Chondrocyte (in vitro differentiated cells): ENCODE measurements at places on chromosomes 1 and 21. TPM values are rescaled to one million over a fixed set of nuclear protein-coding genes. Genes with fewer than 3 reads are reported as not detected.
A peak's percentile ranks its signal among the peaks of the same experiment; 100 is the strongest.

GRCh38 chr1:13760340-13760739, 60.4 kb downstream of the PRDM2 start:
- DNase-seq = no peak

DNA sequence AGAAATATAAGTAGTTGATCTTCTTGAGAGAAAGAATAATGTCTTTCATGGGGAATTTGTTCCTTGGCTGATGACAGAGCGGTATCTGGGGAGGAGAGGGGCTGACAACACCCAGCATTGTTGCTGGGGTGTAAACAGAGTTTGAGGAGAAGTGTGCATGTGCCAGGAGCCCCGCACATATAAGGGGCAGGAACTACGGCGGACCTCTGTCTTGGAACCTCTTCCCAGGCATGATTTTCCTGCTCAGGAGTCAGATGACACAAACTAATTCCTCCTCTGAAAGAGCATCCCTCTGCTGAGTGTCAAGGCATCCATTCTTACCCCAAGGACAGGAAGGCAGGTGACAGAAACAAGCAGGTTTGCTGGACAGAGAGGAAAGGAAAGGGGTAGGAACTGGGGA, 119.1 kb downstream of the TPTE start:
- DNase-seq = peak; percentile 81

DNA sequence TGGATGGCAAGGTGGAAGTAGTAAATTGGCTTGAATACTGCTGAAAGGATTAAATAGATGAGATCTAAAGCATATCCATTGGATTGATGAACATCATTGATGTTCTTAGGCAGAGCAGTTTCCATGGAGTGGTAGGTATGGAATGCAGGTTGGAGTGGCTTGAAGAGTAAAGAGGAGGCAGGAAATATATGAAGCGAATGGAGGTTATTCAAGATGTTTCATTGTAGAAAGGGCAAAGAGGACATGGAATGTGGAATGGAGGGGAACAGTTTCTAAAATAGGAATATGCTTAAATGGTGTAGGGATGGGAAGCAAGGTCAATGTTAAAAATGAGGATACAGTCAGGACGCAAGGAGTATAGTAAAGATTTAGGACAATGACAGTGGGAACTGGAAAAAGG, 6.1 kb downstream of the OSBPL9 start:
- DNase-seq = no peak

GRCh38 chr1:17611991-17612390, 72.5 kb downstream of the ARHGEF10L start:
- DNase-seq = no peak

- no peak for DNase-seq
These were observed 23.2 kb downstream of the AVPR1B start for GRCh38 chr1:206094024-206094423.

DNA sequence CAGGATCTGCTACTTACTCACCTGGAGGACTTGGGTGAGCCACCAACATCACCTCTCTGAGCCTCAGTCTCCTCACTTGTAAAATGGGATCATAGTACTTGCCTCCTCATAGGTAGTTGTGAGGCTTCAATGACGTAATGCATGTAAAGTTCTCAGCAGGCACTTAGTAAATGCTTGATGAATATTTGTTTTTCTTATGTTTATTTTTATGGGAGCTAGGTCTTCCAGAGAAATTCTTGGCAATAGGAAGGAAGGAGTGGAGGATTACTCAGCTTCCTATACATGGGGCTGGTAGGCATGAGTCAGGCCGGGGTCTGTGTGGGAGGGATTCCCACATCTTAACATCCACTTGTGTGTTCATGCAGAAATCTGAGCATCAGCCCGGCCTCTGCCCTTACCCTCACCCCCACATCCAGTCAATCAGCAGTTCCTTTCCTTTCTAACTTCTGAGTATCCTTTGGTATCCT, 95.4 kb upstream of the USP24 start:
- DNase-seq = no peak

DNA sequence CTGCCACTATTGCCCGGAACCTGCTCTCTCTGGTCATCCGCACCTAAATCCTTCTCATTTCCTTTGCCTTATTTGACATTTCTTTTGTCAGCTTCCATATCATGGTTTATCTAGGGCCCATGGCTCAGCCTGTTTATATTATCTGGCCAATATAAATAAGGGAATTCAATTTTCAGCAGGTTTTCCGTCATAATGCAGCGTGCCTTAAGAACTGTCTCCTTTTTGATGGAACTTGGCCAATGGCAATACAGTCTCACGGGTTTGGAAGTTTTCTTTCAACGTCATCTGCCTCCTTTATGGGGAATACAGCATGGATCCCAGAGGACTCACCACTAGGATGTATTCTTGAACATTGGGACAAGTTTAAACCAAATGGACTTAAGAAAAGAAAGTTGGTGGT, 77.8 kb upstream of the KIAA0040 start:
- no peak for DNase-seq

DNA sequence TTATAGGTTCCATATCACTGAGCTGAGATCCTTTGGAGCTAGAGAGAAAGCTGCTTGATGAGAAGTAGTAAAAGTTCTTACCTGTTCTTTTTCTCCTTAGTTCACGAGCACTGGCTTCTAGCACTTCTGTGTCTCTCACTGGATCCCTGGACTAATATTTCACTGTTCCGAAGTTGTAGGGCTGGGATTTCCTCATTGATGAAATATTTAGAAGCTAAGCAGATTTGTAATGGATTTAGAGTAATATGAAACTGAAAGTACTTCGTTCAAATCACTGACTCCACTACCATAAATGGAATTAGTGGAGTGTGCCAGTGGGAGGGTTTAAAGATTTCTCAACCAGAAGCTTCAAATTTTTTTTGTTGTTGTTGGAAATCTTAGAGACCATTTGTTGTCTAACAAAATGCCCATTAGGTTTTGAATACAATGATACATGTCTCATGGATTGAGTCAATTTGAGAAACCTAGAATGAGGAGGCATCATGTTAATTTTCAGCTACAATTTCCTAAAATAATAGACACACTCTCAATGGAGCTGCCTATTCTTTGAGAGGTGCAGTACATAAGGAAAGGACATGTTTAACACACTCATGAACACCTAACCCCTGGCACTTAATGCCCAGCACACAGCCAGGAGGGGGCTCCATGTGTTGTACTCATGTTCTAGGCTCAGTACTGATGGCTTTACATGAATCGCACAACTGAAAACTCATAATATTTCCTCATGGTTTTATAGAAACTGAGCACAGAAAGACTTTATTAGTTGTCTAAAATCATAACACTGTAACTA, at the start of gene GBP1:
Gene GBP1 (minus strand): TSS at position 130 of the 790 bp plus-strand sequence. CDS start 1,974 bp downstream, outside the sequence.
- DNase-seq = no peak

GRCh38 chr1:224211206-224211962, 28.3 kb downstream of the DEGS1 start:
- DNase-seq = no peak

DNA sequence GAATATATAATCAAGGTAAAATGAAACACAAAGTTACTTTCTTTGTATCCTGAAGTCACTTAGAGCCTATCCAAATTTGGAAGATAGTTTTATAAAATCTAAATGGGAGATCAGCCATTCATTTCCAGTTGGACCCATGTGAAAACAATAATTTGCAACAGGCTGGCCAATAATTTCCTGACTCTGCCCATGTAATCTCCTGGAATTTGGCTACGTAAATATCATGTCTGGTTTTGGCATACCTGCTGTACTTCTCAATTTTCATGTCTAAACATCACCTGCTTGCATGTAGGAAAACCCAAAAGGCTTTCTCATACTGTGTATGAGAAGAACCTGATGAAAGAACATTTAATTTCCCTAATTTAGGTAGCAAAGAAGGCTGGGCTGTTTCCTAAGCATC, 7.7 kb upstream of the CYP4Z1 start:
- DNase-seq = no peak

DNA sequence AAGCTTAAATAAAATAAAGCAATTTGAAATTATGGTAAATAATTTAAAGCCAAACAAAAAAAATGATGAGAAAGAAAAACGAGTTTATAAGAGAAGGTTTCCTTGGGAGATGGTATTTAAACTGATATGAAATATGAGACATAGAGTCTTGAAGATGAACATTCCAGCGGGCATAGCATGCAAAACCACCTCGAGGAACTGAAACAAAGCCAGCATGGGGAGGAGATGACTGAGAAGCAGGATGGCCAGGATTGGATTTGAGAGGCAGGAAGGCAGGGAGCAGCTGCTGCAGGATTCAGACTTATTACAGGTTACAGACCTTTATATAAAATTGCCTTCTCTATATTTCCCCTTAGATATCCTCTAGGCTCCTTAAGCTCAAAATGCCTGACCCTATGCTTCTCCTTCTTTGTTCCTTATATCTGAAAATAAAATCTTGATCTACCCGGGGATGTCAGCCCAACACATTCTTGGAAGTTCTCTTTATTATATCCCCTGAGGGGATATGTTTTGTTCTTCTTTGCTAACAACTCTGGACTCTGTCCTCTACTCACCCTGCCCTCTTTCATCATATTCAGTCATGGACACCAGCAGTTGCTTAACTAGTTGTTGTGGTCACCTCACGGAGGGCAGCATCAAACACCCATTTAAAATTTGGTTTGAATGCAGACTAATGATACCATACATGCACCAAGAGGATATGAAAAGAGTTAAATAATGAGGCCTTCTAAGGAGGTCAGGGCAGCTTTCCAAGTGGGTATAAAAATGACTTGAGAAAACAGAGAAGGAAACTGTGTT, 719.1 kb upstream of the B3GALT2 start:
- no peak for DNase-seq

GRCh38 chr1:114082867-114083585, 70.6 kb downstream of the SYT6 start:
- no peak for DNase-seq

GRCh38 chr1:43256675-43257570, 12.9 kb upstream of the TMEM125 start:
- DNase-seq = peak; percentile 26

GRCh38 chr21:33432496-33432895, 29.3 kb downstream of the IFNGR2 start:
- no peak for DNase-seq

- peak; percentile 41 for DNase-seq
These were observed 14.4 kb downstream of the ABCG1 start for GRCh38 chr21:42233067-42233961.

DNA sequence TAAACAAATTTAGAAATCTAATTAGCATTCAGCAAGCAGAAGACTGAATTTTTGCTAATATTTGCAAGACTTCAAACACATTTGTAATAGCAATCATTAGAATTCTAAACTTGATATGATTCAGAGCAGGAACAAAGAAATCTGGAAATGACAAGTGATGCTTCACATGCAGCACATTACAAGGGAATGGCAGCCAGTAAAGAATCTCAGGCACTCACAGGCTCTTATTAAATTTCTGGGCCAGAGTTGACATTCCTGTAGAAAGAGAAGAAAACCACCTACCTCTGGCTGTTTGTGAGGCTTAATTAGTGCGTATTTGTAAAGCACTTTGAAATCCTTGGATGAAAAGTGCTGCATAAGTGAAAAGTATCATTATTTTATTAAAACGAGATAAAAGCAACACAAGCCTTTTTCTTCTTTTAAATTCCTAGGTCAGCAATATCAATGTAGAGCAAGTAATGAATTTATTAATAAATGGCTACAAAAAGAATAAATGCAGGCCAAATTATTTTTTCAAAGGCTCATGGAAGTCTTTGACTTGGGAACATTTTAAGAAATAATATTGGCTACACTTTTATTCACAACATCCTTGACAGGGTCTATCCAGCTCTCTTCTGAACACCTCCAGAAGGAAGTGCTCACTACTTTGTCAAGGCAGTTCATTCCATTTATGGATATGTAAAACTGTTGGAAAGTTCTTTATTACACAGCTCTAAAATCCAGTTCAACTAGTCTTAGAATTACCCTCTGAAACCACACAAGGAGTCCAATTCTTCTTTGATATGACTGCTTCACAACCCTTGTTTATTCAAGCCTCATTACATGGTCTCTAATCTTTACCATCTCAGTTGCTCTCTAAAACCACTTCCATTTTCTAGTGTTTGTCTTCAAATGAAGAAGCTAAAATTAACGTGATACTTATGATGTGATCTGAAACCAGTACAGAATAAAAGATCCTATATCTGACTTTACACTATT, 32.1 kb upstream of the SCYL3 start:
- DNase-seq = no peak

GRCh38 chr1:112674986-112675727, 698 bp downstream of the MOV10 start:
- no peak for DNase-seq

GRCh38 chr1:65469126-65469888, 48.8 kb downstream of the LEPR start:
- DNase-seq = no peak

DNA sequence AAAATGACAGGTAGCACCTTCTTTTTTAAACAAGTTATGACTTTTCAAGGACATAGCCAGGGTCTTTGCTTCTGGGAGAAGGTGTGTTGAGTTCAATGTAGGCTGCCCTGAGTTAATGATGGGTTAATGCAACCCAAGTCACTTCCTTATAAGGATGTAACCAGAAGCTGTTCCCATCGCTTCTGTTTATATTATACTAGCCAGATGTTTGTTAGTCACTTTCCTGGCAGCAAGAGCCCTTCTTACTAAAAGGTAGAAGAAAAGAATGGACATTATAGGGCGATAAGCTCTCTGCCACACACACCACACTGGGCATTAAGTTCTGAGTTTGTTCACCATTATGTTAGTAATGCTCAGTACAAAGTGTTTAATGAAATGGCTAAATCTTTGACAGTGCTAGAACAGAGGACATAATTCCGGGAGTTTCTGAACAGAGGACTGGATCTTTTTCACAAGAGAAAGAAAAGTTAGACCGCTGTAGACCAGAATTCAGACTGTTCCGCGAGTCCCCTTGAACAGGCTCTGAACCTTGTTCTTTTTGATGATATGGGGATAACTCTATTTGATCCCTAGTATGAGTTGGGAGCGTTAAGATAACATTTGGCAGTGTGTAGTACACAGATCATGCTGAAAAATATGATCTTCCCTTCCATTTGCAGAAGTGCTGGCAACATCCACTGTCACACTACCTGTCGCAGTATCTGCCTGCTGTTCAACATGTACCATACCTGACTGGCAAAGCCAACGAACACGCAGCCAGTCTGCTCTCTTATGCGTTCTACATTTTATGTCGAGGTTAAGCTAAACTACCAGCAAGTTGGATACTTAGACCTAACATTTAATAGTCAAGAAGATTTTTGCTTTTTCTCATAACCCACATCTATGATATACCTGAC, 41.0 kb downstream of the DEGS1 start:
- no peak for DNase-seq

The SPRR5 gene
- total RNA-seq = not detected in 3 replicates

The CCDC181 gene
- 0.80 to 1.2 TPM (median 0.90 TPM) in 3 replicates for total RNA-seq

The CLCA1 gene
- total RNA-seq = not detected in 3 replicates

The TMOD4 gene
- total RNA-seq = 0.60 to 1.9 TPM in 2 of 3 replicates, not detected in the other

The GBP7 gene
- not detected in 3 replicates for total RNA-seq

The IL10 gene
- total RNA-seq = not detected in 3 replicates

The CIART gene
- 3.1 to 3.9 TPM (median 3.1 TPM) in 3 replicates for total RNA-seq
